Stimulated activated memory B cell treated with anti-CD40 and anti-IgM and Interleukin-4, amounts not matched to agents 10 μg/mL and 1 μg/mL and 100 μg/mL, for 72 hours (primary cell): ENCODE measurements at places on chromosomes 1 and 21.

DNA sequence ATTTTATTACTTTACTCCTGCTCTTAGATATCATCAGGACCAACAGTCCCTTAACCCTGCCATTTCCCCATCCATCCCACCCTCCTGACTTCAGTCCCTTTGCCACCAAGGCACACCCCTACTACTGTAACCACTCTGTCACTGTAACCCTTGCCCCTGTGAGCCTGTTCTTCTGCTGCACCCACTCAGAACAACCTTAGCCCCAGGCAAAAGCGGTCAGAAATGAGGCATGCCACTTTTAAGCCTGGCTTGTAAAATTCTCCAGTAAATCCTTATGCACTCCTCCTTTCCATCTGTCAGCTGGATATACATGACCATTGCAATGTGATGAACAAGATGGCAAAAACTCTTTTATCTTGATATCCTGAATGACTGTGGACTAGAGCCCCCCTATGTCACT is 555.0 kb upstream of the PLXNA2 start:
- ATAC-seq: no peak

DNA sequence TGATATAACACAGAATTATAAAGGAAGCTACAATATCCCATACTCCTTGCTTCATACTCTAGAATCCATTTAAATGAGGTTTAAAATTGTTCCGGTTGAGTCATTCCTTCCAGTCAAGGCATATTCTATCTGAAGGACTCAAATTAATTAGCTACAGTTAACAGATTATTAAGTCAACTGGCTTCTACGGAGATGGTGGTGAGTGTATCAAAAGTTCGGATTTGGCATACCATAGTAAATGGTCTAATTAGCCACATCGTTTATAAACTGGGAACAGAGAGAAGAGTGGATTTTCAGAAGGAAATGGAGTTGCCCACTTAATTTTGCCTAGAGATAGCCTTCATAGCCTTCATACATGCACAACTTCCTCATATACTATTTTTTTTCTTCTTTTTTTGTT is 1095.3 kb downstream of the TTLL7 start:
- ATAC-seq: no peak

- ATAC-seq: no peak
These were observed 41.9 kb downstream of the ACP6 start for GRCh38 chr1:147628441-147628840.

GRCh38 chr1:26788515-26788785 is 700 bp downstream of the PIGV start:
- ATAC-seq: no peak

GRCh38 chr1:63662841-63663240 is 69.6 kb downstream of the PGM1 start:
- no peak for ATAC-seq

DNA sequence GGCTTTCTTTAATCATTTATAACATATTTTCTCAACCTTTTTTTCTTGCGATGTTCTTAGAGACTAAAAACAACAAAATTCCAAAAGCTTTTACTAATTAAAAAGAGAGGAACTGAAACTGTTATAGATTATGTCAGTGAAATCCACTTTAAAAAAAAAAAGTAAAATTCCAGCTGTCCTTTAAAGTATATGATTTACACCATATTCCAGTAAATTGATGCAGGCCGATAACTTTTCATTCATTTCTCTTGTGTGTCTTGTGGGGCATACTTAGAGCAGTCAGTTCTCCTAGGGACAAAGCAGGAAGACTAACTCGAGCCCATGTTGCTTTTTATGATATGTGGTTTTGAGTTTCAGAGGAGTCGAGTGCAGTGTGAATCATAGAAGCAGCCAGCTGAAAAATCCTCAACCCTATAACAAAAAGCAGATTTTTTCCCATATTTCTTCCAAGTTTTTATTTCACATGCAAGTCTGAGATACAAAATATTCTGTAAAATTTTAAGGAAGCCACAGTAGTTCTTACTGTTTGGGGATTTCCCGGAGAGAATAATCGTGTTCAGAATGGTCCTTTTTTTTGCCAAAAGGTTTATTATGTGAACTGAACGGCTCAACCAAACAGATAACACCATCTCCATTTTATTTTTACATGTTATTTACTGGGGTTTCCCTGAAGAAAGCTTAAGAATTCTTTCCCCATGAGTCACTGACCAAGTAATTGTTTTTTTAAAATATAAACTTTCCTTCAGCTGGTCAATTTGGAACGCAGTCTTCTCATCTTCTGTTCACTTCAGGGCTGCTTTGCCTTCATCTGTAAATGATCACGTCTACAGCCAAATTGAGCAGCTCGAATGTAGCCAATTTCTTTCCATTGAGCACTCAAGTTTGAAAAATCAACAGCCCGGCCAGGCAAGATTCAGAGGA is 77.0 kb upstream of the C1orf105 start:
- peak; percentile 45 for ATAC-seq

GRCh38 chr1:160481979-160482596 is 41.0 kb downstream of the SLAMF6 start:
- peak; percentile 48 for ATAC-seq

DNA sequence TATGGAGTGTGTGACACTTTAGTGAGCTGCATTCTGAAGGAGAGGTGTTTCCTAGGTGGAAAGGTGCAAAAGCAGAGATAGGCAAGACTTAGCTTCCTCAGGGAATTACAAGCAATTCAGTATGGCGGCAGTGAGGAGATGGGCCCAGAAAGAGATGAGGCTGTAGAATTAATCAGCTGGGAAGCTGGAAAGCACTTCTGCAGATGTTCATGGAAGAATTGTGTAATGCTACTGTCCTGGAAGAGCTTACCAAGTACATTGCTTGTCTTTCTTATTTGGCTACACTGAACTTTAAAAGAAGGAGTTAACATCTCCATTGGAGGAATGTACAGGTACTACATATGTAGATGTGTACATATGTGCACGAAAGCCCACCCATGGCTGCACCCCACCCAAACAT is 103.7 kb upstream of the DPT start:
- no peak for ATAC-seq

- ATAC-seq: no peak
These were observed 2.0 kb downstream of the VAV3 start for GRCh38 chr1:107963008-107963407.

DNA sequence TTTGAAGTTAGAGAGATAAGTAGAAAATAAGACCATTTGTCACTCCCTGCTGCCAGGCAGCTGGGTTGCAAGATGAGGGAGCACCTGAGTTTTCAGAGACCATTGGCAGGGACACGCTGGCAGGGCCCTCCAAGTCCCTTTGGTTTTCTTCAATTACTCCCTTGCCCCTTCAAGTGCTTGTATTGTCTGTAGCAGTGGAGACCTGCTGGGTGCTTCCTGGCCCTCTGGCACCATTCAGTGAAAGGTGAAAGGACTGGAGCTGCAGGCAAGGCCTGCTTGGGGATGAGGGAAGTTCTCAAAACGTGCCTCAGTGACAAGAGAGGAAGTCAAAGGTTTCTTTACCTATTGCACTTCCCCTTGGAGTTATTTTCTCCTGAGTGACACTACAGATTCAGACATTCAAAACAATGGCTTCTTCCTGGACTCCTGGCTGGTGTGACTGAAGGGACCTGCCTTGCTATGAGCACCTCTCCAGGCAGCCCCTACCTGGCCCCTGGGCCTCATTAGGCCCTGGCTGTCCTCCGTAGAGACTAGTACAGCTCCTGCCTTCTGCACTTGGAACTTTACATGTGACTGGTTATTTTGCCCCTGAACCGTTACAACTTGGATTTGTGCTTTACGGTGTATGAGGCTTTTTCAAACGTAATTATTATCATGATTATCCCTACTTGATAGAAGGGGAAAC is 100.1 kb downstream of the C1orf21 start:
- no peak for ATAC-seq

DNA sequence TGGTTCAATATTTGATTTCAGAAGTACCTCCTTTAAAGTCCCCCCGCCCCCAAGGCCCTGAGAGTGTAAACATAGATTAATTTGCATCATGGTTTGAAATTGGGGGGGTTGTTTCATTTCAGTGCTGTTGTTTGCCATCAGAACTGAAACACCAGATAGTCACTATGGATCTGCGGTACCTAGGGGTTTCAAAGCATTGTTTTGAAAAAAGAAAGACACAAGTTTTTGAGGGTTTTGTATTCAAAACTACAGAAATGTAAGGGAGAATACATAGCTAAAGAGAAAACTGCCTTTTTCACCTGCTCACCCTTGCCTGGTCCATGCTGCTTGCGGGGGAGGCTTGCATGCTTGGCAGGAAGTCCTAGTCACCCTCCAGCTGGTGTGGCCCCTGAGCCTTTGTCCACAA is 59.3 kb downstream of the ACP6 start:
- no peak for ATAC-seq

DNA sequence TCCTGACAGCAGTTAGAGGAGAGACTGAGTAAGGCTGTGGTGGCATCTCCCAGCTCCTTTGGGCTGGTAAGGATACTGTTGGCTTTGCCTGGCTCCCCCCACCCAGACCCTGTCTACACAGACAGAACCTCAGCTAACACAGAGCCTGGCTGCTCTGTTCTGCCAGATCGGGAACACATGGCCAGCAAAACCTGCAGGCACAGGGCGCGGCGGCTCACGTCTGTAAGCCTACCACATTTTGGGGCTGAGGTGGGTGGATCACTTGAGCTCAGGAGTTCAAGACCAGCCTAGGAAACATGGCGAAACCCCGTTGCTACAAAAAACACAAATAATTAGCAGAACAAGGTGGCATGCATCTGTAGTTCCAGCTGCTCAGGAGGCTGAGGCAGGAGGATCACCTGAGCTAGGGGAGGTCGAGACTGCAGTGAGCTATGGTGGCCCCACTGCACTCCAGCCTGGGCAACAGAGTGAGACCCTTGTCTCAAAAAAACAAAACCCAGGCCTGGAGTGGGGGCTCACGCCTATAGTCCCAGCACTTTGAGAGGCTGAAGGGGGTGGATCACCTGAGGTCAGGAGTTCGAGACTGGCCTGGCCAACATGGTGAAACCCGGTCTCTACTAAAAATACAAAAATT is 6.7 kb downstream of the CSTB start:
- no peak for ATAC-seq

DNA sequence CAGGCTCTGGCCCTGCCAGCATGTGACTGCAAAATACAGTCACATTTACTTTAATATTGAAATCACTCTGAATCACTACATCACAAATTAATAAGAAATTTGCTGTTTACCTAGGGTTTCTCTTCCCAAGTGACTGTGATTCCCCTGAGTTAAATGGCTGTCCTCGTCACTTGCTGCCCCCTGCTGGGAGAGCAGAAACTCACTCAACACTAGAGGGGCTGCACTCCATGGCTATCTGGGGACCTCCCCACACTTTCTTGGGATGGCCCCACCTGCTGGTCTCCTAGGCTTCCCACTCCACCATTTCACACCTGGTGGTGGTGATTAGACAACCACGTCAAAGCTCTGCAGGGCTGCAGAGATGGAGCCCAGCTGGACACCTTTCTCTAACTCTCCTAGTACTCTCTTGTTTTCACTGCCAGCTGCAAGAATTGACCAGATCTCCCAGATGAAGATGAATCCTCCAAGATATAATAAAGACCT is 63.4 kb downstream of the CD2 start:
- ATAC-seq: peak; percentile 62

- ATAC-seq: no peak
These were observed 38.7 kb downstream of the TRIM67 start for GRCh38 chr1:231200388-231201031.

GRCh38 chr1:214563881-214564280 is 12.5 kb upstream of the PTPN14 start:
- ATAC-seq: no peak

GRCh38 chr1:21024918-21025317 is 151.8 kb downstream of the EIF4G3 start:
- no peak for ATAC-seq

- ATAC-seq: no peak
These were observed 66.5 kb upstream of the GADD45A start for GRCh38 chr1:67618285-67619018.

- no peak for ATAC-seq
These were observed 201.0 kb downstream of the HS2ST1 start for GRCh38 chr1:87115317-87115890.

DNA sequence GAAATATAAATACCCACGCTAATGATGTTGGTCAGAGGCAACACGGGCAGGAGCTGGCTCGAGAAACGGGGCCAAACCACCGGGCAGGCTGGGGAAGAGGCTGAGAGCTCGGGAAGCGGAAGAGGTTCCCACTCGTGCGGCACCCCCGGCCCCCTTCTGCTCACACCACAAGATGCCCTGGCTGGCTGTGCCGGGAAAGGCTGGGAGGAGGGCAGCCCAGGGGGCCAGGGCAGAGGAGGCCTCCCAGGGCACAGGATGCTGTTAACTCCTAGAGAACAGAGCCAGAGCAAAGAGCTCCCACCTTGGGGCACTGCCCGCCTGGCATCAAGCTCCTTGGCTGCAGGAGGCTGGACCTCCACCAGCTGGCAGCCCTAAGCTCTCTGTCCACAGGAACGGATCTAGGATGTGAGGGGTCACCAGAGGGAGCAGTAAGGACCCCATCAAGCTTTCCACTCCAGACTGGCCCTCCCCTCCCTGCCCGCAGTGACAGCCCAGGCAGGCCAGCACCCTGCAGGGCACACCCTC is 44.8 kb downstream of the CASZ1 start:
- ATAC-seq: no peak

DNA sequence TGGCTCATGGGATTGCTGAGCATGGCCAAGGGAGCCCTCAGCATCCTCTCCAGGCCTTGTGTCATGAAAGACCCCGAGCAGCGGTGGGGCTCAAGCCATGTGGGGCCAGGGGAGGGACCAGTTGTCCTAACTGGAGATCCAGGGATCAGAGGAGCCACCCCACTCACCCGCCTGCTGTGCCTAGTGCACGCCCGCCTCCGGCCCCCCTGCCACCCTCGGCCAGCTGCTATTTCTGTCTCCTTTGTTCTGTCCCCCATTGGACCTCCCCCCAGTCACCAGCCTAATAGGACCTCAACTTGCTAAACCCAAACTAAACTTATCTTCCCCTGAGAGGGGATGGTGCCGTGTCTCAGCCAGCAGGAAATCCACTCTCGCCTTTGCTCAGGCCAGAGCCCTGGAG is 44.4 kb downstream of the TP73 start:
- ATAC-seq: no peak

GRCh38 chr1:53375440-53375839 is 47.6 kb upstream of the LRP8 start:
- no peak for ATAC-seq

DNA sequence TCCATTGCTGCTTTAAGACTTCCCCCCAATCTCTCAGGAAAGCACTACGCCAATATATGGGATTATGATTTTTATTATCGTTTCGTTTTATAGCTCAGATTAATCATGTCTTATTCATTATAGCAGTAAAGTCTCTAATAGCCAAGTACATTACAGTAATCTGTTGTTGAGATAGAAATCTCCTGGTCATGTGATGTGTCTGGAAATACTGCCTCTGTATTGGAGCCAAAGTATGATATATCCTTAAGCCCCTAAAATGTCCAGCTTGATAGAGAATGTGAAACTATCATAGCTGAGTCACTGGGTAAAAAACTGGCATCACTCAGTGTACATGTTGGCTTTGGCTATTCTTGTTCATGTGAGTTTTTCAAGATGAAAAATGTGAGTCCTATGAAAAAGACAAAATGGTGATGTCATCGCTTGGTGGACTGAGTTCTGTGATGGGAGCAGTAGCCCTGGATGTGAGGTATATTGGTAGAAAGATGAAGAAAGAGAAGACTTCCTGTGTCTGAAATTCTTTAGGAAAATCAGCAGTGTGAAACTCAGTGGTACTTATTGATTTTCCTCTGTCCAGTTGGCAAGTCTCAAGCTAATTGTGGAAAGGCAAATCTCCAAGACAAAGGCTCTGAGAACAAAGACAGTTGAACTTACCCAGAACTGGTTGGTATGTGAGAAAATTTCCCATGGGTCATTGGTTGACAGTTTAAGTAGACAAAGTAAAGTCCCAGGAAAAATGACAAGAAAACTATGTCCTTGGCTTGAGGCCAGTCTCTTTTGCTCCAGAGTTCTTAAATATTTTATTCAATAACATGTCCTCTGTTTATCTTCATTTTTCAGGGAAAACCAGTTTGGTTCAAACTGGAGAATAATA is 76.2 kb downstream of the BRINP2 start:
- no peak for ATAC-seq
